Activated T-helper 2 cell treated with anti-CD3 and anti-CD28 coated beads, Interferon-gamma antibody, Interleukin-2, Interleukin-4, amounts not matched to agents 10 μg/mL and 5 μg/mL and 100 μg/mL, durations not matched to agents 14 hours and 24 hours and 36 hours (primary cell): ENCODE measurements at places on chromosomes 5 and 9. TPM values are rescaled to one million over a fixed set of nuclear protein-coding genes. Genes with fewer than 3 reads are reported as not detected.
A peak's percentile ranks its signal among the peaks of the same experiment; 100 is the strongest.

DNA sequence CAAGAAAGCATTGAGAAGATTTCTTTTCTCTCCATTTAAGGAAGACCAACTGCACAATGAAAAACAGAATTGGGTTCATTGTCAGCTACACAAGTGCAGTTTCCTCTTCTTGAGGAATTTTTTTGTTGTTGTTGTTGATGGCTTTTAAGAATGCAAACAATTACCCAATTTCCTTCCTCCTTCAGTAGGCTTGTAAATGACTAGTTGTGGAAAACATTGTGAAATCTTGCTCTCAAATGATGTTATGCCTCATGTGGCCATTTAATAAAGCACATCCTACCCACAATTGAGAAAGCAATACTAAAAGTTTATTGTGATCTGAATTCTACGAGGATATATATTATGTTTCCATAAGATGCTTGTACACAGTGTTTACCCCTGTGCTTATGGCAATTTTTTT is 171.6 kb downstream of the FAM174A start:
- no peak overlapping the region for H3K4me3 ChIP-seq
- peaks cover 12% of the 10 kb centered on the region for H3K27me3 ChIP-seq
- H3K4me1 ChIP-seq: peaks cover 4% of the 10 kb centered on the region

DNA sequence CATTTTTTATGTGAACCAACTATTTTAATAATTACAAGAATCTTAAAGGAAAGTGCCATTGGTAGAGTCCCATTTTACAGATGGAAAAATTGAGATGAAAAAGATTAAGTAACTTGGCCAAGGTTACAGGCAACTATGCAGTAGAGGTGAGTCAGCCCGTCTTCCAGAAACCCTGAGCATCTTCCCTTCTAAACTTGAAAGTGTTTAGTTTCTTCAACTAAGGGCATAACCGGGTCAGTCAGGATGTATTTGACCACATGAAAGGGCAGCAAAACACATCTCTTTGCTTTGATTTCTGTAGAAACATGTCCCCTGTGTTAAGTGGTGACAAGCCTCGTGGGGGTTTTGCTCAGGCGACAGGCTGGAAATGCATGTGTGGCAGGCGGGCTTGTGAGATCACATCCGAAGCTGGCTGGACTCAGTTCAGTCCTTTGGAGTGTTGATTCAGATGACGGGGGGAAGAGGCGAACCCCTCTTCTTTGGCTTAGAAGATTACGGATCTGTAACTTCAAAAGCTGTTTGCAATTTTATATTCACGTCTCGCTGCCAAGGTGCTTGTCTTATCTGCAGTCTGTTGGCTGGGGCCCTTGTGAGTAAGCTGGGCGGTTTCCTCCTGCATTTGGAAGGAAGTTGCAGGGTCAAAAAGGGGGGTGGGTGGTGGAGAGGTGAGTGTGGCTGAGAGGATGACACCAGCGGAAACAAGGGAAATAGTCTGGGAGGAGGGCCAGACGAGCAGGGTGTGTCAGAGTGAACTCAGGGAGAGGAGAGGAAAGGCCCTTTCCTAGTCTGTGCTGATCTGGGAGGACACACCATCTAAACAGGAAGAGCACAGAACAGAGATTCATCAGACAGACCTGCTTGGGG is 78.9 kb upstream of the RPS23 start:
- H3K27me3 ChIP-seq: no peaks in the 10 kb centered on the region
- peak overlapping the region; percentile 62 for H3K4me3 ChIP-seq
- H3K27ac ChIP-seq: peak overlapping the region; percentile 95

DNA sequence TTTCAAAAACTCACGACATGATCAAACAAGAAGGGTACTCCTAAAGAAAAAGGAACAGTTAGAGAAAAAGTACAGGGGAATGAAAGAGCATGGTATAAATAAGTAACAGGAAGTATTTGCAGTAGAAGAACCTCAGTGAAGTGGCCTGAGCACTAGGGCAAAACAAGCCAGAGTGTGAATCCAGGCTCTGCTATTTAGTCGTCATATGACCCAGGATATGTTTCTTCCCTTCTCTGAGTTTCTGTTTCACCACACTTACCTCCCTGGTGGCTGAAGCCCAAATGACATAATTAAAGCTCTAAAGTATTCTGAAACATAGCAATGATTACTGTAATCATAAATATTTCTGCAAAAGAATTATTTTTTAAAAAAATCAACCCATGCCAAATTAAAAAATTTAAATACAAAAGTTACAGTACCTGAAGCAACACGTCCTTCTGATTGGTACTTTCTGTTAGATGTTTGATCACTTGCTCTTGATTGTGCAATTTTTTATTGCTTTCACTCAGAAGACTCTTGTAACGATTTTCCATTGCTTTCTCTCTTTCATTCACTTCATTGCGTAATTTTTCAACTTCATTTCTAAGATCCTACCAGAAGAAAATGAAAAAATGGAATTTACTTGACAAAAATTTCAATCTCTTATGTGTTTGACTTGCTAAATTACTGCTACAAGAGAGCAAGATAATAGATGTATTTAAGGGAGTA is 88.9 kb downstream of the CDK5RAP2 start:
- H3K4me3 ChIP-seq: no peak overlapping the region
- DNase-seq: no peak
- H3K27ac ChIP-seq: peak overlapping the region; percentile 10
- peaks cover 2% of the 10 kb centered on the region for H3K4me1 ChIP-seq
- peaks cover 52% of the 10 kb centered on the region for H3K36me3 ChIP-seq

GRCh38 chr9:126671381-126671831 is 57.7 kb downstream of the LMX1B start:
- no peak for DNase-seq
- peaks cover 34% of the 10 kb centered on the region for H3K27me3 ChIP-seq
- no peak overlapping the region for H3K27ac ChIP-seq
- peaks cover 4% of the 10 kb centered on the region for H3K4me1 ChIP-seq
- H3K4me3 ChIP-seq: no peak overlapping the region
- no peaks in the 10 kb centered on the region for H3K36me3 ChIP-seq

- peaks cover 5% of the 10 kb centered on the region for H3K4me1 ChIP-seq
- no peak overlapping the region for H3K27ac ChIP-seq
- DNase-seq: no peak
- H3K27me3 ChIP-seq: no peaks in the 10 kb centered on the region
These were observed 35.6 kb downstream of the NIM1K start for GRCh38 chr5:43227655-43228054.

- no peak overlapping the region for H3K27ac ChIP-seq
- H3K36me3 ChIP-seq: no peaks in the 10 kb centered on the region
- no peaks in the 10 kb centered on the region for H3K27me3 ChIP-seq
- DNase-seq: no peak
- H3K4me1 ChIP-seq: no peaks in the 10 kb centered on the region
These were observed 37.0 kb upstream of the TAF1L start for GRCh38 chr9:32672469-32672868.

DNA sequence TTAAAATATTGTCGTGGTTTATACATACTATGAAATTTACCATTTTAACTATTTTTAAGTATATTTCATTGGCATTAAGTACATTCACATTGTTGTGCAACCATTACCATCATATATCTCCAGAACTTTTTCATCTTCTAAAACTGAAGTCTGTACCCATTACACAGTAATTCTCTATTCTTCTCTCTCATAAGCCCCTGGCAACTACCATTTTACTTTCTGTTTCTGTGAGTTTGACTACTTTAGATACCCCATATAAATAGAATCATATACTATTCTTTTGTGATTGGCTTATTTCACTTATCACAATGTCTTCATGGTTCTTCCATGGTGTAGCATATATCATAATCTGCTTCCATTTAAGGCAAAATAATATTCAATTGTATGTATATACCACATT is 30.3 kb downstream of the NDUFS4 start:
- H3K27me3 ChIP-seq: no peaks in the 10 kb centered on the region
- DNase-seq: no peak

GRCh38 chr5:932628-933250 is 40.1 kb downstream of the TRIP13 start:
- H3K36me3 ChIP-seq: no peaks in the 10 kb centered on the region
- DNase-seq: no peak
- H3K4me1 ChIP-seq: peaks cover 22% of the 10 kb centered on the region
- peaks cover 2% of the 10 kb centered on the region for H3K27me3 ChIP-seq
- peak overlapping the region; percentile 44 for H3K27ac ChIP-seq

- DNase-seq: no peak
- no peak overlapping the region for H3K27ac ChIP-seq
- H3K27me3 ChIP-seq: no peaks in the 10 kb centered on the region
- H3K4me1 ChIP-seq: no peaks in the 10 kb centered on the region
These were observed 145.4 kb downstream of the SPATA31D1 start for GRCh38 chr9:82134010-82134409.

- no peaks in the 10 kb centered on the region for H3K4me1 ChIP-seq
- no peak overlapping the region for H3K4me3 ChIP-seq
- DNase-seq: no peak
- no peak overlapping the region for H3K27ac ChIP-seq
These were observed 320.3 kb downstream of the DMAC1 start for GRCh38 chr9:7479300-7479699.

GRCh38 chr5:61805101-61805500 is 473.0 kb downstream of the ZSWIM6 start:
- no peaks in the 10 kb centered on the region for H3K4me1 ChIP-seq
- no peaks in the 10 kb centered on the region for H3K36me3 ChIP-seq
- no peak for DNase-seq

DNA sequence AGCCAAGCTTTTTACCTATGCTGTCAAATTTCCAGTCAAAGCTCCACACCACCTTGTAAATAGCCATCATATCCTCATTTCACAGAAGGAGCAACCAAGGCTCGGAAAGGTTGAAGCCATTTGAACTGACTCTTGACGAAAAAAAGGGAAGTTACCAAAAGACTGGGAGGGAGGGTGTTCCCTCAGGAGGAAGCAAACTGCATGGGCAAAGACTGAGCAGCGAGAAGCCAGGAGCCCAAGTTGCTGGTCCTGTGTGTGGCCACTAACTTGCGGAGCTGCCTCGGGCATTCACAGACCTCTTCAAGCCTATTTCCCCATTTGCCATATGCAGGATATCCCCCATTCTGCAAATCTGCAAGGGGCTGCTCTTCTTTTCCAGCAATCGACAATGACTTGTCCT is 37.4 kb downstream of the TTLL11 start:
- H3K4me3 ChIP-seq: no peak overlapping the region
- peaks cover 12% of the 10 kb centered on the region for H3K4me1 ChIP-seq
- H3K27ac ChIP-seq: no peak overlapping the region
- peaks cover 13% of the 10 kb centered on the region for H3K27me3 ChIP-seq
- no peaks in the 10 kb centered on the region for H3K36me3 ChIP-seq
- no peak for DNase-seq

- no peaks in the 10 kb centered on the region for H3K36me3 ChIP-seq
- H3K4me3 ChIP-seq: no peak overlapping the region
- no peaks in the 10 kb centered on the region for H3K27me3 ChIP-seq
- no peaks in the 10 kb centered on the region for H3K4me1 ChIP-seq
- H3K27ac ChIP-seq: no peak overlapping the region
These were observed 299.6 kb upstream of the GRIN3A start for GRCh38 chr9:102038006-102038405.

DNA sequence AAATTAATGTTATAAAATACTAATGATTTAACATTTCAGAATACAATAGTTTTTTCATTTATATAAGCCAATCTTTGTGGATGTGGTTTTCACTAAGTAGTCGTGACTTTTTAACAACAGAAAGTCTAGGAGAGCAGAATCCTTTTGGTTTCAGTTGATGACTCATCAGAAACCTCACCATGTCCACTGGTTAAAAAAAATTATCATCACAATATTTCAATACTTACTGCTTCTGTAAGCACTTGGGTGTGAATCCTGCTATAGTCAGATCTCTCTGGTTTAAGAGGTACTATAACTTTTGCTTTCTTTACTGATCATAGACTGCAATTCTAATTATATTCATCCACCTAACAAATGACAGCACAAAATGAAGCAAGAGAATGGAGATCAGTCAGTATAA is 77.2 kb downstream of the MRPS30 start:
- no peak overlapping the region for H3K4me3 ChIP-seq
- H3K27me3 ChIP-seq: peaks cover 3% of the 10 kb centered on the region
- no peak overlapping the region for H3K27ac ChIP-seq

GRCh38 chr5:144378681-144379080 is 208.0 kb downstream of the KCTD16 start:
- H3K36me3 ChIP-seq: no peaks in the 10 kb centered on the region
- no peak for DNase-seq
- H3K4me3 ChIP-seq: no peak overlapping the region
- H3K27ac ChIP-seq: no peak overlapping the region
- no peaks in the 10 kb centered on the region for H3K27me3 ChIP-seq

DNA sequence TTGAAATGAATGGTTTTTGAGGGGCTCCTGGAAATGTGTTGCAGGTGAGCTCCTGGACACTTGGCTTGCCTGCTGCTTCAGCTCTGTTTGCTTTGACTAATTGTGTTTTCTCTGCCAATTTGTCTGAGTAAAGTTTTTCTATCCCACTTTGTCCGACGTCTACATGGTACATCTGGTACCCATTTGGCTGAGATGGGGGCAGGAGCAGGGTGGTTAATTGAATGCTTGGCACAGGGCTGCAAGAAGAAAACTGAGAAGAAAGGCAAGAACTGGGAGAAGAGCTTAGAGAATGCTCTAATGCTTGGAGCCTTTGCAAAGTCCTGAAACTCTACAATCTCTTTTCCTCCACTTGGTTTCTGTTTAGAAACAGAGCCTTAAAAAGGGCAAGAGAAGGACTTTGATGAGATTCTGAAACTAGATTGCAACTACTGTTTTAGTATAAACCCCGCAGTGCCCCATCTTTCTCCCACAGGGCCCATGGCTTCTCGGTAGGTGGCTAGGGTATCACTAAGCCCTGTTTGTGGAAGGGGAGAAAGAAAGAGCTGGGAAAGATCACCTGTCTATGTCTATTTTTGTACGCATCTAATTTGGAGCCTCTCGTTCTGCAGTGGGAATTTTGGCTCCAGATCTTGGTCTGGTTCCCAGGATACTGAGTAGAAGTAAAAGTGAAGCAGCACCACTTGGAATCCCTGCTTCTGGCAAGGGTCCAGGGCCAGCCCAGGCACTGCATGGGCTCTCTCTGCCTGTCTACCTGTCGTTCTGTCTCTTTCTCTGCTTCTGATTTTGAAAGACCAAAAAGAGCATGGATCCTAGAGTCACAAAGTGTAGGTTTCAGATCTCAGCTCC is 214.4 kb downstream of the SEMA6A start:
- no peak for DNase-seq
- H3K36me3 ChIP-seq: no peaks in the 10 kb centered on the region
- no peaks in the 10 kb centered on the region for H3K27me3 ChIP-seq
- H3K27ac ChIP-seq: no peak overlapping the region

Gene GPX8
- total RNA-seq: not detected in 2 replicates

Gene NTNG2
- 3.8 and 5.2 TPM in 2 replicates for total RNA-seq
